CMK (cell line): ENCODE measurements at places on chromosomes 5 and 9.

GRCh38 chr5:36273809-36274526 lies 27.7 kb downstream of the RANBP3L start:
- DNase-seq = no peak

- DNase-seq = no peak
Measured at GRCh38 chr5:158166424-158166823, 307.5 kb upstream of the CLINT1 start.

GRCh38 chr5:38948501-38948900 lies 102.7 kb downstream of the OSMR start:
- no peak for DNase-seq

DNA sequence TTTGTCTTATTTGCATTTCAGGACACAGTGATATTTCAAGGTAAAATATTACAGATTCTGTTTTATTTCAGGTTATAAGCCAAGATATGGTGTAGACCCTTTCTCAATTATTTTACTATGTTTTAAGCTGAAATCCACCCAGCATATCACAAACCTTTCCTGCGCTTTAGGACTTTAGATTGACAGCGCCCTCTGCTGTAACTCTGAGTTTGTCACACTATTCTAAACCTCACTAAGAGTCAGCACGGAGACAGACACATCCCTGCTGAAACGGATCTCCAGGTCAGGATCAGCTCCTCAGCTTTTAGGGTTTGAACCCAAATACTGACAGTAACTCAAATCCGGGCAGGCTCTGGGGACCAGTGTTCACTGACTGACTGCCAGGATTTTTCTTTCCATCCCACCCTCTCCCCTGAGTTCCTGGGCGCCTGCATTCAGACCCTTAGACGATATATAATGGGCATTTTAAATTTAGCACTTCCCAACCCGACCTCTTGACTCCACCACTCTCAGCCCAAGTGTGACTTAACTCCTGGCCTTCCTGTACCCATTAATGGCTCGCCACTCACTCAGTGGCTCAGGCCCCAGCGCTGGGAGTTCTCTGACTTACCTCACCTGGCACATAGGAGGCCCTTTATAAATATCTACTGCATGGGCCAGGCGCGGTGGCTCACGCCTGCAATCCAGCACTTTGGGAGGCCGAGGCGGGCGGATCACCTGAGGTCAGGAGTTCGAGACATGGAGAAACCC lies 33.5 kb downstream of the TLX3 start:
- peak; percentile 22 for DNase-seq

DNA sequence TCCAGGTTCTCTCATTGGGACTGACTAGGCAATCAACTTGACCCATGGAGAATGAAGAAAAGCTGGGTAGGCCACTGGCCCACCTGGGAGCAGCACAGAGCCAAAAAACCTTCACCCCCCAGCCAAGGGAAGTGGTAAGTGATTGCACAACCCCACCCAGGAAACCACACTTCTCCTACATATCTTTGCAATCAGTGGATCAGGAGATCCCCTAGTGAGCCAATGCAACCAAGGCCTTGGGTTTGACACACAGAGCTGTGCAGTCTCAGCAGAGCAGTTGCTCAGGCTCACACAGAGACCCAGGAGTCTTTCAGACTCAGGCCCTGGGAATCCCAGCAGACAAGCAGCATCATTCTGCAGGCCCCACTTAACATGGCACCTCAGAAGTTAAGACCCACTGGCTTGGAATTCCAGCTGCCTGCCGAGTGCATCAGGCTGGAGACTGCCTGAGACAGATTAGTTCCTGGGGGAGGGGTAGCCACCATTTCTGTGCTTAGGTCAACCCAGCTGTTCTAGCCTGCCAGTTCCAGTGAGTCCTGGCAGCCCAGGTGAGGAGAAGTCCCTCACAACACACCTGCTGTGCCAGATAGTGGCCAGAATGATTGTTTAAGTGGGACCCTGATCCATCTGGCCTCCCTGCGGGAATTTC lies 136.4 kb downstream of the SAXO1 start:
- DNase-seq = no peak

DNA sequence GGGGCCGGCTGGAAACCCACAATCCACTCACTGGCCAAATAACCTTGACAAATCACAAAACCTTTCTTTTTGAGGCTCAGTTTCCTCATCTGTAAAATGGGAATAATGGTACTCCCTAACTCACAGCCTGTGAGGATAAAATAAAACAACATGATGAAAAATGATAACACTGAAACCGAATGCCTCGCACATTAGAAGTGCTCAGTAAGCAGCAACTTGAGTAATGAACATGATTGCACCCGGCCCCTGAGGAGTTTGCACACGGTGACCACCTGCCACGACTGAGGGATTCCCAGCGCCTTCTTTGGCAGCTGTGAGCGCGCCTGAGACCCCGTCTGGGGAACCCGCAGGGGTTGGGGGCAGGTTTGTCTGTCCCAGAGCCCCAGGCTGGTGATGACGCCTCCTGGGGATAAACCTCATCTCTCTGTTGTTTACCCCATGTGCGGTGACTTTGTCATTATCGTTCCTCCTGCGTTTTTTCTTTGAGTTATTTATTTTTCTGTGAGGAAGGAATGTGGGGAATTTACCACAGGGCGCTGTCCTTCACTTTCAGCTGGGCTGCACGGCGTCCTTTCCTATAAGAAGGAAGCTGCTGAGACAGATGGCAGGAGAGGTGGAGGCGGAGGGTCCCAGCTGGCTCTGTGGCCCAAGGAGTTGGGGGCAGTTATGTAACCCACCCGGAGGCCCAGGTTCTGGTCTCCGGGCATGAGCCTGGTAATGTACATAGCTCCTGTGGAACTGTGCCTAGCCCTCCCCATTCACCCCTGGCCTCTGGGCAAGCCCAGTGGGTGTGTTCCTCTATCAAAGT lies 3.0 kb upstream of the SYNPO start:
- no peak for DNase-seq

- DNase-seq = peak; percentile 36
Measured at GRCh38 chr5:150410524-150411244, 2.0 kb downstream of the CD74 start.

DNA sequence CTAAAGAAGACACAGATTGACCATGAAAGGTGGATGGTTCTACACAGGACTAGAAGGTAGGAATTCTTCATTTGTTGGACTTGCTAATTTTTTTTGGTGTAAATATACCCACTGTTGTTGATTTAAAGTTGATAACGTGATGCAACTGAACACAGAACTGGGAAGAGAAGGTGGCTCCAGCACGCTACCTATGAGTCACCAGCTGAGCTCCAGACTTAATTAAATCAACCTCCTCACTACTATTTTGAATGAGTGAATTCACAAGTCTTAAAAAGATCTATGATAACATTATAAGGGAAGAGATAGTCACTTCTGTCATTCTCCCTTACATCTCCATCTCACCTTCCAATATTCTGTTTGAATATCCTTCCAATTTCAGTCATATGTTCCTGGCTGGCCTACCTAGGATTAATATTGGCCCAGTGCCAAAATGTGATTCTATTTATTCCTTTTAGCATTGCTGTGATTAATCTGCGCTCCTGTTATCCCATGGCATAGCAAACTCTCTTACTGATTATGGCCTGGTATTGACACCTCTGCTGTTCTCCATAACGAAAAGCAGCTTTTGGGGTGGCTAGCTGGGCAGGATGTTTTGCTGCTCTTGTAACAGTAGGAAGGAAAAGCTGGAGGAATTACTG lies 135.9 kb upstream of the CCDC152 start:
- DNase-seq = no peak

GRCh38 chr9:3036333-3036700 lies 192.4 kb upstream of the PUM3 start:
- no peak for DNase-seq

- DNase-seq = no peak
Measured at GRCh38 chr9:2181792-2182191, 166.6 kb downstream of the SMARCA2 start.

- DNase-seq = no peak
Measured at GRCh38 chr5:81208904-81209303, 24.2 kb upstream of the CKMT2 start.

- DNase-seq = no peak
Measured at GRCh38 chr9:70553707-70554673, 139.5 kb upstream of the KLF9 start.

DNA sequence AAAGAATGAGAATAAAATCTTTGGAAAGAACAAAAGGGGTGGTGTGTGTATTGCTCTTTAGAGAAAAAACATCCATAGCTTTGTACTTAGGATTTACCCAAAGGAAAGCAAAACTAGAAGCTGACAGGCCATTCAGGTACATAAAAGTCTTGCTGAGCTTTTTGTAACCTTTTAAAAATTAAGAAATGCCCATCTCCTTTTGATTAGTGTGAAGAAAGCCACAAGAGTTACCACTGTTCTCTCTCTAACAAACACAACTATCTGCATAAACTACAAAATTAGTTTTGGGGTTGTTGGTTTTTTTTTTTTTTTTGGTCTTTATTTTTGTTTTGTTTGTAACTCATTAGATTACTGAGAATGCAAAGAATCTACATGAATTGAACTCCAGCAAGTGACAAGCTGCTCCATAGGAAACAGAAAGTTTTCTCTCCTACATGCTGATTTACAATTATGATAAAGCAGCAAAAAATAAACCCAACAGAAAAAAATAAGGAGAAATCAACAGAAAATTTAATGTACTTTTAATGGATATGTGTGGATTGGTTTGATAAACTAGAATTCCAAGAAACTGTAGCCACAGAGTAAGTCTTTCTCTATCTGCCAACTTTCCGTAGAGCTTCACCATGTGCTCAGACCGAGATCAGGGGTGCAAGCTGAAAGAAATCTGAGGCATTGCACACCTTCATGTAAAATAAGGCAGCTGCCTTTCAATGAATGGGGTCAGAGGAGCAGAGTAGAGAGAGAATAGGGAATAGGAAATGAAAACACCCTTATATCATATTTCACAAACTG lies 12.3 kb downstream of the BAAT start:
- no peak for DNase-seq
